Kidney epithelial cell (primary cell): ENCODE measurements at places on chromosomes 7 and 10. TPM values are rescaled to one million over a fixed set of nuclear protein-coding genes. Genes with fewer than 3 reads are reported as not detected.

- no peak for DNase-seq
These were observed 498.7 kb downstream of the NXPH1 start for GRCh38 chr7:8931906-8932646.

GRCh38 chr10:59995862-59996261 is 89.5 kb upstream of the CCDC6 start:
- DNase-seq: no peak

Gene GRM3
- not detected in 2 replicates for total RNA-seq

Gene IL6
- total RNA-seq: 8.5 and 16.2 TPM in 2 replicates

DNA sequence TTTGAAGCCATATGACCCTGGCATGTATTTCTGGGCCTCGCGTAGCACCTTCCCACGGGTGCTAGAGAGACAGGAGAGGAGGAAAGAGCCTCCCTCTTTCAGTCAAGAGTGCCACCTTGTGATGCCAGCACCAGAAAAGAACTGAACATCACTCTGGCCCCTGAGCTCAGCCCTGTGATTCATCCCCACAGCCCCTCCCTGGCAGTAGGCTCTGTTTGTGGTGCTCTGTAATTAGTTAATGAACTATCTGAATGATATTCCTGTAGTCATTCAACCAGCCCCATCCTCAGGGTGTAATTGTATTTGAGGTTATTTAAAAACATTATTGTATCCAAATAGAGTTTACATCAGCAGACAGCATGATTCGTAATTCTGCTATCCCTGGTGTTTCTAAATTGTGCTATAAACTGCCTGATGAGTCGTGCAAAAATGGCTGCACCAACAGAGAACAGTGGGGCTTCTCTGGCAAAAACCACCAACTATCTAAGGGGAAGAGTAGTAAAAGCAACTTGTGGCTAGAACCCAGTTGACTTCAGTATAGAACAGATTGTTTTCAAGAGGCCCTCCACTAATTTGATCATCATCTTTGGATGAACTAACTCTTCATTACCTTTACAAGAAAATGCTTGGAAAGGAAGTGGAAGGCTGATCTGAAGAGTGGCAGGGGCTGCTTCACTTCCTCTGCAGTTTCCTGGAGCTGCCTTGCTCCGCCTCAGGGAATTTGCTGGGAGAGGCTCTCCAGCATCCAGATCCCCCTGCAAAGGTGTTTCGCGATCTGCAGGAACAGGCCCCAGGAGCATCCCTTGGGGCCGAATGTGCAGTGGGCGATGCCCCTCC is 23.7 kb upstream of the TIAL1 start:
- DNase-seq: peak; percentile 34

GRCh38 chr7:2200584-2200980 is 32.2 kb downstream of the MAD1L1 start:
- no peak for DNase-seq

DNA sequence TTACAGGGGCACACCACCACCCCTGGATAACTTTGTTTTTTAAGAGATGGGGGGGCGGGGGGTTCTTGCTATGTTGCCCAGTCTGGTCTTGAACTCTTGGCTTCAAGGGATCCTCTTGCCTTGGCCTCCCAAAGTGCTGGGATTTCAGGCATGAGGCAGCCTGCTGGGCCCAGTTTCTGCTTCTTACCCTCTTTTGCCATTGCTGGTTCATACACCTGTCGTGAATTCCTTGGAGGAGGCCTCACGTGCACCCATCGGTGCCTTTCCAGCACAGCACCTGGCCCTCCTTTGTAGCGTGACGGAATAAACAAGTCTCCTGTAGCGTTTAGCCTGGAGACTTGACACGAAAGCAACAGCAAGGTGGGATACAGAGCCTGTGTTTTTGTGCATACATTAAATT is 75.5 kb downstream of the CARD11 start:
- no peak for DNase-seq

DNA sequence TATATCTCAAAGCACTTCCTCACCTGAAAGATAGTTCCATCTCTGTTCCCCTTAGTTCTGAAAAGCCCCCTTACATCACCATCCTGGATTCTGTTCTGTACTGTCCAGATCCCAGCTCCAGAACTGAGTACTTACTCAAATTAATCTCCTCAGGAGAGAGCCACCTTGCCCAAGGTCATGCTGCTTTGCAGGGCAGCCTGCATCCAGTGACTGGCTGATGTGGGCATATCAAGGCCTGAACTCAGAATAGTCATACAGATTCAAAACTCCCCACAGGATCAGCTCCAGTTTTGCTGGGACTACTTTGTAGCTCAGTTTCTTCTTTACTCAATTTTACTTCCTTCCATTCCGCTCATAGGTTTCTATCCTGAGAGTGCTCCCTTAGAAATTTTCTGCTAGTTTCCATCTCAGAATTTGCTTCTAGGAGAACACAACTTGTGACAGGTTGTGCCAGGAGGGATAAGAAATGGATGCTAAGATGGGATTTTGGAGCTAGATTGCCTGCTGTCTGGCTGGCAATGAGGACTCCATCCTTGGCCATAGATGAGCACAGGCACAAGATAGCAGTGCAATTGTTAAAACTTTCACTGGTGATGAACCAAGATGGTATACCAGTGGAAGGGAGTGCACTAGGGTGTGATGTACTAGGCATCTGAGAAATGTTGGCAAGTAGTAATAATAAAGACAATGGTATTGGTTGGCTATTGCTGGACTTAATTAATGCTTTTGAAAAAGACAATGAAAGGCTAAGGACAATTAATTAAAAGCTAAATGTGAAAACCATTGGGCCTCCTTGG is 17.3 kb downstream of the SRGN start:
- DNase-seq: no peak

Gene LRIT1
- not detected in 2 replicates for total RNA-seq

DNA sequence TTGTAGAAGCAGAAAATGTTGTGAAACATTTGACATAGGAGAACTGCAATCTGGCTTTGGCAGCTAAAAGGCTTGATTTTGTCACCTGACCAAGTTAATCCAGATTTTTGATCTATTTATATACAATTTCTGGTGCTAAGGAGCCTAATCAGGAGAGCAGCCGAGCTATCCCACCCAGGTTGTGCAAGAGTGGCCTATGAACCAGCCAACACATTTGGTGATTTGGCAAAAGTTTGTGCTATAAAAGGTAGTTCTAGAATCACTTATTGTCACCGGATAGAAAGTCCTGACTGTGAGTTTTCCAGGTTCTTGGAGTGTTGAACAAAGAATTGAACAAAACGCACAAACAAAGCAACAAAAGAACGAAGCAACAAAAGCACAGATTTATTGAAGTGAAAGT is 1.4 kb upstream of the SPAM1 start:
- no peak for DNase-seq

Gene IGFBP1
- 8.1 and 13.5 TPM in 2 replicates for total RNA-seq

- no peak for DNase-seq
These were observed 112.6 kb downstream of the WDR37 start for GRCh38 chr10:1168763-1169162.

Gene GPR37
- total RNA-seq: 2.7 and 4.1 TPM in 2 replicates

- DNase-seq: no peak
These were observed 87.1 kb downstream of the POLR1F start for GRCh38 chr7:19621740-19622139.
